Activated CD4-positive, alpha-beta T cell treated with anti-CD3 and anti-CD28 coated beads, Interleukin-2, amount 50 U/mL, for 48 hours (primary cell): ENCODE measurements at places on chromosomes 12 and 14.
A peak's percentile ranks its signal among the peaks of the same experiment; 100 is the strongest.

DNA sequence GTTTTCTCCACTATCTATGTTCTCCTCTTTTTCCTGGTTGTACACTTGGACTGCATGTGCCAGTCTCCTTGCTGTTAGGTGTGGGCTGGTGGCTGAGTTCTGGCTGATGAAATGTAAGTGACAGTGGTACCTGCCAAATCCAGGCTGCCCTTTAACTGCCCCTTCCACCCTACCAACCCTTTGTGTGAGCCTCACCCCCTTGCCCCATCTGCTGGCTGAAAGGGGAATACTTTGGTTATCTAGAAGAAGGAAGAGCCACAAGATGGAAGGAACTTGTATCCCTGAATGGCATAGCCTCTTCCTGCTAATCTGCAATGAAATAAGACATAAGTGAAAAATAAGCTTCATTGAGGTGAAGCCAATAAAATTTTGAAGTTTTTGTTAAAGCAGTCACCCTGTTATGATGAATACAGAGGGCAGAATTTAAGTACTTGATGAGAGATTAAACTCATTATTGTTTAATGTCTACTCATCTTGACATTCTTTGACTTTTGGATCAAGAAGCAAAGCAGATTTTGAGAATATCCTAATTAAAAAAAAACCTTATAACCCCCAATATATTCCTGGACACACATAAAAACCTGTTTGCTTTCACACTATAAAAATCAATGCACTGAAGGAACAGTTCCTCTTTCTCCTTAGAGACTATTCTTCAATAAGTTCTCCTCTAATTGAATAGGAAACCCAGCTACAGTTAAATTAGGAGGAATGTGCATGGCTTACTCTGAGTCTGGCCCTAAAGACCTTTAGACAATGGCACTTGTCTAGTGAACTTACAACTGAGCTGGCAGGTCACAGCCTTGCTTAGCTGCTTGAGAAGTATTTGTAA lies 262.6 kb upstream of the BTG1 start:
- peak; percentile 73 for DNase-seq

DNA sequence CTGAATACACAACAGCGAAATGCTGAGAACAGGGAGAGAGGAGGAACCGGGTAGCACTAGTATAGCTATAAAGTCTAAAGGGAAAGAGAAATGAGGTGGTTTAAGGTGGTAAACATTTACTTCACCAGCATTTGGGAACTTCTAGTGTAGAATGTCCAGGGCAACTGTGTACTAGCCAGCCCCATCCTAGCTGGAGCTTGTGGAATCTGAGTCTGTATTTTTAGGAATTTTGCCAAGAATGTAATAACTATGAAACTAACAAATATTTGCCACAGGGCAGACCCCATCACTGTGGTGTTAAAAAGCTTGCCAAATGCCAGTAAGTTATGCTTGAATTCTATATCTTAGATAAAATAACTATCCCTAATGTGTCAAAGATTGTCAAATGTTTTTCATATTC lies 398.9 kb upstream of the MIS18BP1 start:
- DNase-seq = no peak

DNA sequence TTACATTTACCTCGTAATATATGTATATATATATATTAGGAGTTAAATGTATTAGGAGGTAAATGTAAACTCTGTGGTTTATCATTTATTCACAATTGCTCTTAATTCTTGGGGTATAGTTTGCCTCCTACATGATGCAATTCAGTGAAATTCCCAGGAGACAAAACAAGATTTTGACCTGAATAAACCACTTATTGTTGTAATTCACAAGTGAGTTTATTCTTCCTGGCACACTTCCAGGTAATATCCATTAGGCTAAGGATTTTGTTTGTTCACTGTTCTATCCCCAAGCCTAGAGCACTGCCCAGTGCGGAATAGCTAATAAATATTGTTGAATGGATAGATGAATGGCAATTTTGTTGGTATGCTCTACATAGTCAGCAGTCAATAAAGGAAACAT lies 3.0 kb downstream of the SMIM10L1 start:
- no peak for DNase-seq

GRCh38 chr14:68394764-68395143 lies 398.1 kb downstream of the ZFP36L1 start:
- DNase-seq = no peak

GRCh38 chr12:56546680-56547079 lies 25.1 kb downstream of the RBMS2 start:
- no peak for DNase-seq
